Stimulated activated CD8-positive, alpha-beta memory T cell treated with anti-CD3 and anti-CD28 coated beads, Interleukin-12 subunit alpha, Interleukin-12 subunit beta, amount 100 ng/mL, for 4 hours (primary cell): ENCODE measurements at places on chromosomes 5 and 9.
A peak's percentile ranks its signal among the peaks of the same experiment; 100 is the strongest.

DNA sequence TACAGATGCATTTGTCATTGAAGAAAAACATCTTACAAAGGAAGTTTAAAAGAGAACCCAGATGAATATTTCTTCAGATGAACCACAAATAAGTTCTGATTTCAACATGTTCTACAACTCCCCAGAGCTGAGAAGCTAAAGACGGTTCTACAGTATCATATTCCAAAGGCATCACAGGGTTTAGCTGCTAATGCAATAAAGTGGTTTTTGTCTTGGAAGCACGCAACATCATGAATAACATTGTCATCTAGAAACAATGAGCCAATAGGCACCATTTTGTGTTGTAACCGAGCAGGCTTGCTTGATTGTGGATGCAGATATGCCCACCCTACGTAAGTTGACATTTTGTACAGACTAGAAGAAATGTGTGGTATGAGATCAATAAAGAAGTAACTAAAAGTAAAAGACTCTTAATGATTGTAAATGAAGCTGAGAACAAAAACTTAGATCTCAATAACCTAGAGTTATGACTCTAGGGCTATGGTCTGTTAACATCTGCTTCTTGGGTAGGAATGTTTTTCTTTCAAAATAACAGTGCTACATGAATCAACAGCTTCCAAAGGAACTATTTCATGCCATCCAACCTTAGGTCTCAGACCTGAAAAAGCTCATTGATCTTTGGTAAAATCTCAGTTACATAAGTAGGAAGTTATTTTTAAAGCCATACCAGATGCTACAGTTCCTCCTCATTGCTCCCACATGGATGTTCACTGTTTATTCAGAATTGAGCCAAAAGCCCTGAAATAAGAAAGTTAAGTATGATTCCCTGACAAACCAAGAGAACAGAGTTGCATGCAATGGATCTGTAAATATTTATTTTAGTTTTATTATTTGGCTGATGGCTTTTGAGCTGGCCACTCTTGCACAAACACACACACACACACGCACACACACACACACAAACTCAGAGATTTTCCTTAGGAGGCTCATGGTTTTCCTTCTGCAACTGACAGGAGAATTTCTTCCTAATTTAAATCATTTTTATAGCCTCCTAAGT is 118.7 kb upstream of the SLCO6A1 start:
- DNase-seq = no peak

GRCh38 chr5:140294753-140295152 is 8.1 kb downstream of the PFDN1 start:
- no peak for DNase-seq

DNA sequence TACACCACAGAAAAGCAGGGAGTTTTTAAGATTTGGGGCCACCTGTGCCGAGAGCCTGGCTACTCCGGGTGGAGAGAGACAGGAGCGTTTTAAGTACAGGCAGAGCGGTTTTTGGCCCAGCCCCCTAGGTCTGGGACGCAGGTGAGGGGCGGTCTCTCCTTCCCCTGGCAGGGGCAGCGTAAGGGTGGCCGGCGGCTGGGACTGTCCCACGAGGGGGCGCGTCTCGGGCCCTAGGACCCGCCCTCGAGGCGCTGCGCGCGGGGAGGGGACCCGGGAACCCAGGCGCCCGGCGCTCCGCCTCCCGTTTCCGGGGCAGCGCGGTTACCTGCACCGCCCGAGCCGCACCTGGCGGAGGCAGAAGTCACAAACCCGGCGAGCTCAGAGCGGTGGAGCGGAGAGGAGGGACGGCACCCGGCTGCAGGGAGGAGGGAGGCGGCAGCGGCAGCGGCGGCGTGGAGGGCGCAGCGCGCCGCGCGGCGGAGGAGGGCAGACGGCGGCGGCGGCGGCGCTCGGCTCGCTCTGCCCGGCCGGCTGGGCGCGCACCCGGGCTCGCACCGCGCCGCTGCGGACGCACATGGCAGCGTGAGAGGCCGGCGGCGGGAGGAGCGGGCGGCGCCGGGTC is at the start of gene WWC1:
Gene WWC1, plus strand, starts transcription at position 304 of the 622 bp plus-strand sequence. CDS start 508 bp downstream, outside the sequence.
- DNase-seq = peak; percentile 19

GRCh38 chr9:78386348-78386747 is 89.4 kb downstream of the PSAT1 start:
- no peak for DNase-seq

DNA sequence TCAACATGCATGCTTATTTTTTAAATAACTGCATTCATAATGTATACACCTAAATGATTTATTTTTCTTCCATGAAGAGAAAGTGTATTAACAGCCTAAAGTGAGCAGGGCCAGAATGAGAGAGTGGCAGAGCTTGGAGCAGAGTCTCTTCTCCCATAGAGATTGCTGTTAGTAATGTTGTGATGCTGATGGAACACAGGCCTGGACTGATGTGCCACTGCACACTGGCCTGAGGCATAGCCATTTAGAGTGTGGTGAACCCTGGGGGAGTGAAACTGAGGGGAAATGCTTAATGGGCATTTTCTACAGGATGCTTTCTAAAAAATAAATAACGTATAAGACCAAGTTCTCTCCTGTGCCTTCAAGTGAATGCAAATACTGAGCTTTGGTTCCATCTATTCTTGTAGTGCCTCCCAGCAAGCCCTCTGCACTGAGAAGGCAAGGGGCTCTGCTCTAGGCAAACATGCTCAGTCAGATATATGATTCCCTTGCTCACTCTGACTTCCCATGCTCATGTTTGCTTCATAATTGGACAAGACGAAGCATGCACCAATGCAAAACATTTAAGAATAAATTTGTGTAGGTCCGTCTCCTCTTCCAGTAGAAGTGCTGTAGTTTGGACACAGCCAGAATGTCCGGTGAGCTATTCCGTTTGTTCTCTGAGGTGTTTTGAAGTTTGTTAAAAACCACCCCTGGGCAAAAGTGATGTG is 185.7 kb downstream of the PBX3 start:
- DNase-seq = no peak

- DNase-seq = no peak
Measured at GRCh38 chr9:136713550-136713949, 1.2 kb downstream of the DIPK1B start.

DNA sequence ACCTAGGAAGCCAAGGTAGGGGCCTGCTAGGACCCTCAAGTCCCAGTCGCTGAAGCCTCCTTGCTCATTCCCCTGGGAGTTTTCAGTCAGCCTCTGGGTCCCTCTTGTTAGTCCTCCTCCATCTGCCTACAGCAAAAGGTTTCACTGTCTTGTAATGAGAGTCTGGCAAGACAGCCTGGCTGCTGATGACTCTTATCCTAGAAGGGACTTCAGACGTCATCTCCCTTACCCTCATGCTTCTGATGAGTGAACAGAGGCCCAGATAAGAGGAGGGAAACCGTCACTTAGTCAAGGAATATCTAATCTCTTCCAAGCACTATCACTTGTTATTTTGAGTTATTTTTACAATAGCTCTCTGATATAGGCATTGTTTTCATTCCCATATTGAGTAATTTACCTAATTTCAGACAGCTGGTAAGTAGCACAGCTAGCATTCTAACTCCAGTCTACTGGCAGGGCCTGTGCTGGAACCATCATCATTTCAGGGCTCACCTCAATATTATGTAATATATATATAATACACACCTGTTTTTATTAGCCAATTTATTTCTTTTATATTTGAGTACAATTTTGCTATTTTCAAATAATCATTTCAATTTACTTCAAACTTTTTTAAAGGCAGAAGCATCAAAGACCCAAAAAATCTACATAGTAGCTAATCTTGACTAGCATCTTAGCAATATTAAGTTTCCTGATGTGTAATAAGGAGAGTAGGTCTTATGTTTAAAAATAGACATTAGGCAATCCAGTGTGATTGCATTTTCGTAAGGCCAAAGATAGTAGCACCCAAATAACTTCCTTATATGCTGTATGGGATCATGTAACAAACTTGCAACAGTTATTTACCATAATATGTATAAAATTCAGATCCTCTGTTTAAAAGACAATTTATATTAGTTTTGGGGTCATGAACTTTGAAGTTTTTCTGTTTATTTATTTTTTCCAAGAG is 7.9 kb downstream of the CMYA5 start:
- DNase-seq = no peak

- DNase-seq = no peak
Measured at GRCh38 chr9:13369431-13369830, 89.9 kb upstream of the MPDZ start.

GRCh38 chr5:56167519-56167918 is 65.6 kb downstream of the ANKRD55 start:
- no peak for DNase-seq

- DNase-seq = no peak
Measured at GRCh38 chr9:18596920-18597319, 123.0 kb downstream of the ADAMTSL1 start.

GRCh38 chr9:132947756-132948155 is 3.3 kb upstream of the TSC1 start:
- DNase-seq = no peak

- DNase-seq = no peak
Measured at GRCh38 chr5:80885396-80886000, 74.7 kb upstream of the RASGRF2 start.

- DNase-seq = no peak
Measured at GRCh38 chr5:10498350-10498749, 56.7 kb downstream of the ROPN1L start.
